Fibroblast of skin of abdomen (primary cell): ENCODE measurements at places on chromosomes 1 and 21.

- peak; percentile 30 for DNase-seq
Observed at GRCh38 chr1:41963636-41964035, 44.9 kb upstream of the HIVEP3 start.

DNA sequence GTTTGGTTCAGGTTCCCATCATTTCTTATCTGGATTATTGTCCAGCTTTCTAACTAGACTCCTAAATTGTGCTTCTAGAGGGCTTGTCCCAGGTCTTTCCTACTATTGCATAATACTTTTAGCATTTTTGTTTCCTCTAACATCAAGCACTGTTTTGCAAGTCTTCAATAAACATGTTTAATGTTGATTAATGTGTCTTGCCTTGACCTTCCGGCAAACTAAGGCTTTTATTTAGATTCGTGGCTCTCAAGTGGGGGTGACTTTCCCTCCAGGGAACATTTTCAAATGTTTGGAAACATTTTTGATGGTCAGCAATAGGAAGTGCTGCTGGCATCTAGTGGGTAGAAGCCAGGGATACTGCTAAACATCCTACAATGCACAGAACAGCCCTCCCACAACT is 90.7 kb downstream of the RPE65 start:
- no peak for DNase-seq

- DNase-seq, result no peak
Observed at GRCh38 chr1:213656039-213656438, 331.7 kb upstream of the PROX1 start.

DNA sequence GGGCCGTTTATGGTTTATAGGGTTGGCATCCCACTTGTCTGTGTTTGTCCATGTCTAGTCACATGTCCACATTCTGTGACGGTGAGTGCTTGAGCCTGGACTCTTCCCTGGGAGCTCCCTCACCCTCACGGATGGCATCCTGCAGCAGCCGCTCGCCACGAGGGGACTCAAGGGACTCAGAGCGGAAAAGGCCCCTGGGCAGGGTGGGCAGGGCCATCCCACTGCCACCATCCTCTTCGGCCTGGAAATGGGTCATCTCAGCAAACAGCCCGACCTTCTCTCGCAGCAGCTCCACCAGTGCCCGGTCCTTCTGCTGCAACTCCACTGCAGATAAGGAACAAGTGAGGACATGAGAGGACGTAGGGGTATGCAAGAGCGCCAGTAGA is 11.1 kb downstream of the RXFP4 start:
- DNase-seq, result no peak
